ENCODE measurements at places on chromosomes 2 and 18.

GRCh38 chr18:50374220-50374752, 560 bp upstream of the SKA1 start:
- no peak for DNase-seq

- DNase-seq: no peak
Measured at GRCh38 chr18:45793264-45793965, 32.1 kb upstream of the SIGLEC15 start.

DNA sequence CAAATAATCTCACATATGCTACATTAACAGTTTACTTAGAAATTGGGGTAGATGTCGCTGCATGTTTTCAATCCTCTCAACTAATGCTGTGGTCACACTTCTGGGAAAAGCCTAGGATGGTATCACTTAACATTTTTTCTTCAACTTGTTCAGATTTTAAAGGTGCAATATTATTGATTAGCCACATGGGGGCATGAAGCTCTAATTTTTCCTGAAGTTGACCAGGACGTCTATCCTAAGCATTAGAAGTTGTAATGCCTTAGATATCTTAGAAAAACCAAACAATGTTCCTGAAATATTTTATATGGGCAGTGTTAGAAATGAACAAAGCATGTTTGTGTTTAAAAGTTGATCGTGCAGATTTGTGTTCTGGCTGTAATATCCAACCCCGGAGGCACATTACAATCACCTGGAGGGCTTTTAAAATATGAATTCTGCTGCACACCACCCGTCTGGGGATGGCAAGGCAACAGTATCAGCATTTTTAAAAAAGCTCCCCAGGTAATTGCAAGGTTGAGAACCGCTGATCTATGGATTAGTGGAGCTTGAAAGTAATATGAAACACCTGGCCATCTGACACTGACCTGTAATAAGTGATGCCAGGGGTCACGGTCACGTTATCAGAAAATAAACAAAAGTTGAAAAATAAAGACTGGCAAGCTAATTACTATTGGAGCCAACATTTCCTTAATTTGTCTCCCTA, 100.5 kb upstream of the LMAN1 start:
- DNase-seq: no peak

- DNase-seq: no peak
Measured at GRCh38 chr2:161676902-161677496, 52.8 kb downstream of the SLC4A10 start.

DNA sequence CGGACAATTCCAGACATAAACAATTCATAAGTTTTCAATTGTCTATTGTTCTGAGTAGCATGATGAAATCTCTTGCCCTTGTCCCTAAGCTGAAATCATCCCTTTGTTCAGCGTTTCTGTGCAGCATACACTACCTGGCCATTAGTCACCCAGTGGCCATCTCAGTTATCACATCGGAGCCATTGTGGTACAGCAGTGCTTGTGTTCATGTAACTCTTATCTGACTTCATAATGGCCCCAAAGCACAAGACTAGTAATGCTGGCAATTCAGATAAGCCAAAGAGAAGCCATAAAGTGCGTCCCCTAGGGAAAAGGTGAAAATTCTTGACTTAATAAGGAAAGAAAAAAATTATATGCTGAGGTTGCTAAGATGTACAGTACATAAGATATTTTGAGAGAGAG, 127.2 kb downstream of the FHOD3 start:
- DNase-seq: no peak

GRCh38 chr2:117232305-117232704, 582.2 kb upstream of the DDX18 start:
- no peak for DNase-seq

GRCh38 chr2:226953826-226954225, 118.0 kb downstream of the RHBDD1 start:
- DNase-seq: no peak

GRCh38 chr2:3421580-3421979, 42.1 kb downstream of the TRAPPC12 start:
- no peak for DNase-seq

- no peak for DNase-seq
Measured at GRCh38 chr2:62672601-62673000, 32.9 kb upstream of the EHBP1 start.

DNA sequence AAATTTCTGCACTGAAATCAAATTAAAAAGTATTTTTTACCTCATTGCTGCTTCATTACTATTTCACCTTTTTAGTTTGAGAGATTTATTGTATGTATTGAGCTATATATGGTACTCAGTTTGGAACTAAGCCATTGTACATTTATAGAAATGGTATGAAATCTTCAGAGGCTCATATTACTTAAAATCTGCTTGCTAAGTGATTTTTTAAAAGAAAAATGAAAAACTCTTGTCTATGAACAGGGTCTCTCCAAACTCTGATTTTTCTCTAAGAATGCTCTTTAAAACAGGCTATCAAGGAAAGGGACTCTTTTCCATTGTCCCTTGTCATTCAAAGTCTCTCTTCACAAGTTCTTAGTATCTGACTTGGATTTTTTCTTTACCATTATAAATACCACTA, 31.8 kb downstream of the C1D start:
- no peak for DNase-seq

GRCh38 chr18:2336690-2337392, 234.5 kb downstream of the METTL4 start:
- no peak for DNase-seq

DNA sequence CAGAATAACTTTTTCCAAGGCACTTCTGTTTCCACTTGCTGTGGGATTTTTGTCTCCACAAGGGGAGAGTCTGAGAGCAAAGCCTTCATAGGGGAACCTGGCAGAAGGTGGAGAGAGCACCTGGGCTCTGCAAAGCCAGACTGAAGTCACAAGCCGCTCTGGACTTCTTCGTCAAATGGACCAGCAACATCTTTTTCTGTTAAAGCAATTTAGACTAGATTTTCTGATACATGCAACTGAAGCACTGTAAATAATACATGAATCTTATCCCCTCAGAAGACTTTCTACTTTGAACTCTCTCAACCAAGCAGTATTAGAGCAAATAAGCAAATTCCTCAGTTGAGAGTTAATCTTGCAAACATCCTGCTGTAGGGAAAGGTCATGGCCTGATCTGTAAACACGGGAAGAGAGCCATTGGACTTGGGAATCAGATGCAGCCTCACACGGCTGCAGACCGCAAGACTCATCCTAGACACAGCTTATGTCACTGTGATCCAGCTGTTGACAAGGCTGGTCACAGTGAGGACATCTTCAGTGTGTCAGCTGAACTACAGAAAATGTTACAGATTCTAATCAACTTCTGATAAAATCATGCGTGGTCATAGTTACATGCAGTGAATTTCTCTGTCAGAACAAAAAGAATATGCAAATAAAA, 3.2 kb downstream of the SH3YL1 start:
- no peak for DNase-seq

GRCh38 chr18:43534511-43534910, 257.2 kb upstream of the SYT4 start:
- DNase-seq: no peak

DNA sequence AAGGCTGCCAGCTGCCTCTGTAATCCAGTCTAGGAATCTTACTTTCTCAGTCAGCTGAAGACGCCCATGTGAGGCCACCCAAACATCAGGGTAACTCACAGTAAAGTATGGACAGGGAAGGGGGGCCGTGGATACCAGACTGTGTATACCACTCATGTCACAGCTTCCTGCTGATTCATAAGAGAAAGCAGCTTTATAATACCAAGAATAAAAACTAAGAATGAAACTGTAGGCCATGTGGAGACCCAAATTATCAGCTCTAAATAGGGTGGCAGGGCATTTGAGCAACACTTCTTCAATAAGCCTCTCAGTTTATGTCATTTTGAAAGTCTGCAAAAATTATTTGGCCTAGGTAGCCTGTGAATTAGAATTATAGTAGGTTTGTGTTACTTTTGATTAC, 115.0 kb upstream of the CDCA7 start:
- no peak for DNase-seq

GRCh38 chr2:127517465-127517864, 8.8 kb downstream of the IWS1 start:
- no peak for DNase-seq

DNA sequence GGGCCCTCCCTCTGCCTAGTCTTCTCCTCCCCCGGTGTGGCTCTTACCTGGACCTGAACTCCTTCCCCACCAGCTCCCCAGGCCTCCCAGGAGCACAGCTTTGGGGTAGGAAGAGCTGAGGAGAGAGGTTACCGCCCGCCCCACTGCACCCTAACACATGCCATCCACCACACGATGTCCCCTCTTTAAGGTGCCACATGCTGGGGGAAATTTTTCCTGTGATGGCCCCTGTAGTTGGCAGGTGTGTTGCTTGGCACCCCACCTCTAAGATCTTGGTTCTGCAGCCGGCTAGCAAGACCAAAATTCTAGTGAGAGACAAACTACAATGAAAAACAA, 6.9 kb upstream of the TEX261 start:
- no peak for DNase-seq

GRCh38 chr2:63788071-63788470, 53.6 kb upstream of the UGP2 start:
- no peak for DNase-seq

GRCh38 chr2:126358122-126358521, 297.8 kb upstream of the GYPC start:
- no peak for DNase-seq

GRCh38 chr18:58102875-58103274, 58.8 kb downstream of the NEDD4L start:
- no peak for DNase-seq

- no peak for DNase-seq
Measured at GRCh38 chr18:76459687-76460350, 35.2 kb downstream of the ZNF516 start.

DNA sequence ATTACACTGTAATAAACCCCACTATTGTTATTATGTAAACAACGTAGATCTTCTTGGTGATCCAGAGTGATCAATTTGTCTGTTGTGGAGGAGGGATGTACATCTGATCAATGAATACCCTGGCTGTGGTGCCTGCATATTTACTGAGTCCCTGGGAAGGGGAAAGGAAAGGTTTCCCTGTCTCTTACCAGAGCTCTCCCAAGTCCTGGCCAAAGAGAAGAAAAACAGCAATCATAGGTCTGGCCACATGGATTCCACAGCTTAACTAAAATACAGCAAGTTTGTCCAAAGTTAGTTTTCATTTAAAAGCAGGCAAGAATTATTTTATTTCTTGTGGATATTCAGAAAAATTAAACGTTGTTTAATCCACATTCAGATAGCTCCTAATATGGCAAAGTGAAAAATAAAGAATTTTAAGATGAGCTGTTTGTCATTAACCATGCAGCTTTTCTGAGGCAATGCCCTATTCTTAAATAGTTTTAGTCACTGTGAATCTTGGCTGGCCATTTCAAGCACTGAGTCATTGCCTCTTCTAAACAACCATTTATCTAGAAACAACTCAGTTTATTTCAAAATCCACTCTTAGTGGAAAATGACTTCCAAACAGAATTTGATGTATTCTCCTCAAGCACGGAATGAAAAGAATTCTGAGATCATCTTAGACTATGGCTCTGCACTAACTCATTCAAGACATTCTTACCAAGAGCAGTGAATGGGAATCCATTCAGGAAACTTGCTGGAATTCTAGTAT, 1004.4 kb upstream of the CDH2 start:
- DNase-seq: no peak

- no peak for DNase-seq
Measured at GRCh38 chr2:232260075-232260474, 118.5 kb upstream of the ALPP start.

DNA sequence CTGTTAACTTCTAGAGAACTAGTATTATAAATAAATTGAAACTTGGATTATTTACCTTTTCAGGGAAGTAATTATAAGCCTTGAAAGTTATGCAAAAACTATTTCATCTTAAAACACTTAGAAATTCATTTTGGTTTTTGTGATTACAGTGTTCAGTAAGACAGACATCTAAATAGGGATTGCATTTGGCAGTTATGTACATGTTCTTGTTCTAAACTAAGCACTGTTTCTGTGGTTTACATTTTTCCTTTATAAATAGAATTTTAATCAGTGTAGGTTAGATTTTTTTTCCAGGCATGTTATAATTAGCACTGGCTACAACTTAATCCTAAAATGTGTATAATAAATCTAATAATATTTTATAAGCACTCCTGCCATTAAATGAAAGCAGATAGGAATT, 35.0 kb downstream of the LCLAT1 start:
- no peak for DNase-seq

- no peak for DNase-seq
Measured at GRCh38 chr2:182883451-182883850, 17.0 kb upstream of the FRZB start.

DNA sequence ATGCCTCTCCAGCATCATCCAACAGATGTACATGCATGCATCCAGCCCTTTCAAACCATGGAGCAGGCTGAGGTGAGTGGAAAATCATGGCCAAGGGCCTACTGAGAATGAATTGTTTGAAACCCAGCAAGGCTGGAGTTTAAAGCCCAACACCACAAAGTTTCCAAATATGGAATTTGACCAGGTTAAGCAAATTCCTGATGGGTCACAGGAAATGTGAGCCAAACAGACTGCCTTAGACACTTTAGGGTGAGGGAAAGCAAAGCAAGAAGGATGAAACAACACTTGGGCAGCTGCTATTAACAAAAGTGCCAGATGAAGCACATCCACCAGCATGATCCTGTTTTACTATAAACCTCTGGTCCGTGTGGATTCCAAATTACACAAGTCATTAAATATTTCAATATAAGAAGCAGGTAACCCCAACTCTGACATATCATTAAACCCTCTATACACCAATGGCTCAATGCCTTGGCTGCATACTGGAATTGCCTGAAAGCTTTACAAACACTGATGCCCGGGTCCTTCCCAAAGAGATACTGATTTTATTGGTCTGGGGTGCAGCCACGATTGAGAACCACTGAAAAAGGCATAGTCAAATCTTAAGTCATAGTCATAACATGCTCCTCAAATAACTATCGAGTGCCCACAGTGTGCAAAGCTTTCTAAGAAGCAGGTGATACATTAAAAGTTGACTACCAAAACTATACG, 9.1 kb downstream of the KLF7 start:
- DNase-seq: no peak

DNA sequence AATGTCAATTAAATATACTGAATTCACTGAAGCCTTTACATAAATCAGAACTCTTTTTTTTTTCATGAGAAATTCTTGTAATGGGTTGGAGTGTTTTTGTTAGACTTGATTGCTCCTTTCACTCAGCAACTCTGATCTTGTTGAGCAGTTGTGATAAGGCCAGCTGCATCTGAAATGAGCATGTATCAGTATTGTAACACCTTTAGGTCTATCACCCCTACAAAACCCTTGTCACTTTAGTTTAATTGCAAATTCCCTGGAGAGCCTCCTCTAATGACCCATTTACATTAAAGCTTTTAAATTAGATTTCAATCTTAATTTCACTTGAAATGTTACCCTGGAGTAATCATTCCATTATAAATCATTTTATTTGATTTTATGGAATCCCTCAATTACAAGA, 346.8 kb upstream of the TCF4 start:
- DNase-seq: no peak

DNA sequence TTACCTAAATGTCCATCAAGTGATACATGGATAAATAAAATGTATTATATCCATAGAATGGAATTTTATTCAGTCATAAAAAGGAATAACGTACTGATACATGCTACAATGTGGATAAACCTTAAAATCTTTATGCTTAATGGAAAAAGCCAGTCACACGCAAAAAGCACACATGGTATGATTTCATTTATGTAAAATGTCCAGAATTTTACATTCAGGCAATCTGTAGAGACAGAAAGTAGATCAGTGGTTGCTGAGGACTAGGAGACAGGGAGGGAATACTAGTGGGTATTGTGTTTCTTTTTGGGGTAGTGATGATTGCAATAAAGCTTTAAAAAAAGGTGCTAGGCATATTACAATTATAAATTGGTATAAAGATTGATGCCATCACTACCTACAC, 30.7 kb upstream of the CD302 start:
- no peak for DNase-seq

GRCh38 chr2:72719416-72719815, 106.4 kb downstream of the EXOC6B start:
- no peak for DNase-seq

Measured in activated T-cell treated with anti-CD3 and anti-CD28 coated beads, Interleukin-2, amount 50 U/mL, for 1 hour (primary cell).